ENCODE measurements at places on chromosomes 7 and 10.

- no peak for DNase-seq
Measured at GRCh38 chr7:27161214-27161720, 4.1 kb downstream of the HOXA9 start.

DNA sequence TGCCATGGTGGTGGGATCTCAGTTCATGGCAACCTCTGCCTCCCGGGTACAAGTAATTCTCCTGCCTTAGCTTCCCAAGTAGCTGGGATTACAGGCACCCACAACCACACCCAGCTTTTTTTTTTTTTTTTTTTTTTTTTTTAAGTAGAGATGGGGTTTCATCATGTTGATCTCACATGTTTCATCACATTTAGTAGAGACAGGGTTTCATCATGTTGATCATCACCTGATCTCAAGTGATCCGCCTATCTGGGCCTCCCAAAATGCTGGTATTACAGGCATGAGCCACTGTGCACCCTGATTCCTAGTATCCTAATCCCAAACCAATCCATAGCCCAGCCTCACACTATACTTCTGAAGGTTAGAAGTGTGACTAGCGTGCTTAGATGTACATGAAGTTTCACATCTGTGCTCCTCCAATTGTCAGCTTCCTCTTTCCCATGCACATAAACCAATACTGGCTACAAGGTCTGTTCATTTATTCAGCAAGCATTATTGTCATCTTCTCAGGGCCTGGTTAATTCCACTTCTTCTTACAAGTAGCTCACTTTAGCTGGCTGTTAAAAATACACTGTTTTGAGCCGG is 6.8 kb upstream of the NAT16 start:
- no peak for DNase-seq

DNA sequence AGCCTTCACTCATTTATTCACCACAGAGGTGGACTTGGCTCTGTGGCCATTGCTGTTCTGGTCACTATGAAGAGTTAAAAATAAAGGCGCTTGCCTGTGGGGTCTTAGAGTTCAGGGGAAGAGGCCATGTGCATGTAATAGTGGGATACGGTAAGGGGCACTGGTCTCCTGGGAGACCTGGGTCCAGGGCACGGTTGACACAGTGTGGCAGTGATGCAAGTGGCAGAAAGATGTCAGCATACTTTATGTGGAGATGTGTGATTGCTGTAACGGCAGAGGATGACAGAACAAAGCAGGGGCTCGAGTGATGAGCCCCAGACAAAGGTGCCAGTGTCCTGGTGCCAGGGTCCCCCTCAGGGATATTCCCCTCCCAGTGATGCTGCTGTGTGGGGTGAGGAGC is 8.6 kb downstream of the ZSCAN25 start:
- DNase-seq = no peak

GRCh38 chr7:11707606-11708193 is 124.3 kb downstream of the THSD7A start:
- no peak for DNase-seq

- no peak for DNase-seq
Measured at GRCh38 chr7:65429642-65430343, 56.1 kb downstream of the ZNF92 start.

GRCh38 chr7:68547799-68548198 is 1050.5 kb upstream of the AUTS2 start:
- DNase-seq = no peak

GRCh38 chr10:132208462-132209050 is 21.8 kb downstream of the DPYSL4 start:
- DNase-seq = no peak

All from stimulated activated CD8-positive, alpha-beta memory T cell treated with anti-CD3 and anti-CD28 coated beads, Interleukin-7, amount 100 ng/mL, for 4 hours (primary cell).